Stomach (tissue), 19 donors: ENCODE measurements at places on chromosomes 3 and 15. TPM values are rescaled to one million over a fixed set of nuclear protein-coding genes. Genes with fewer than 3 reads are reported as not detected.

NEK11 gene
- total RNA-seq: 24.2 TPM

UBE2E2 gene
- 17.9 TPM for total RNA-seq

CLDN16 gene
- total RNA-seq: not detected

ATP2B2 gene
- total RNA-seq: not detected

GRCh38 chr15:42284551-42284950 lies 11.3 kb upstream of the TMEM87A start:
- H3K36me3 ChIP-seq: peaks cover 80% of the 10 kb centered on the region
- DNase-seq: no peak
- no peaks in the 10 kb centered on the region for H3K27me3 ChIP-seq

- H3K36me3 ChIP-seq: no peaks in the 10 kb centered on the region
- peaks cover 2% of the 10 kb centered on the region for H3K4me1 ChIP-seq
- no peak for DNase-seq
- no peaks in the 10 kb centered on the region for H3K27me3 ChIP-seq
- peak overlapping the region; percentile 7 for H3K27ac ChIP-seq
Measured at GRCh38 chr3:152213203-152213602, 55.5 kb upstream of the MBNL1 start.

DNA sequence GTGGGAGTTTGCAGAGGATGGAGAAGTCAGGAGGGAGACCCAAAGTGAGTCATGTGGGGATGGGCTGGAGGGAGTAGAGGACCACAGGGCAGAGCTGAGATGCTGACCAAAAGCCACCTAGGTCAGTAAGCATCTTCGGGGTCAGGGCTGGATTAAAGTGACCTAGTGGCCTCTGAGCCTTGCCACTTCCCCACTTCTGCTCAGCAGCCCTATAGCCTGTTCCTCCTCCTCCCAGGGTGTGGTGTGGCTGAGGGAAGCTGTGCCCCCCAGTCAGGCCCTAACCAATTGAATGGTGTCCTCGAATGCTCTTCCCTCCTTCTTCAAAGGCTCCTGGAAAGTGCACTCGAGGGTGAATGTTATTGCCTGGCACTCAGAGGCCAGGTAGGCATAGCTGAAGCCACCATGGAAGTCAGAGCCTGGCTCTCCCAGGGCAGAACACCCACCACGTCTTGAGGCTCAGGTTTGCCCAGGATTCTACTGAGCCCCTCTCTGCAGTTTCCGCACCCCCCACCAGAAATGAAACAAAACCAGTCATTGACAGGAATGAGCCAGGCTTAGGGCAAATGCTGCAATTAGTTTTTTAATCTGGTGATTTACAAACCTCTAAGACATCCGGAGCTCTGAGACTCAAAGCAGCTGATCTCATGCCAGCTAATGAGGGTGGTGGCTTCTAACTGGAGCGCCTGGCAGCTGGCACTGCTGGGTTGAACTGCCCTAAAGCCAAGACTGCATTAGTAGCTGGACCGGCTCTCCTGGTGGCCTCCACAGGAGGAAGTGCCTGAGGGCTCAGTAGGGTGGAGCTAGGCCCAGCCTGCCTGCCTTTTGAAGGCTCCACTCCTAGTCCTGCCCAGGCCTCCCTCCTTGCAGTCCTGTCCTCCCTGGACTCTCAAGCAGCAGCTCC lies 26.0 kb upstream of the VIPR1 start:
- DNase-seq: peak; percentile 86
- no peak overlapping the region for H3K4me3 ChIP-seq
- H3K36me3 ChIP-seq: no peaks in the 10 kb centered on the region
- peak overlapping the region; percentile 67 for H3K27ac ChIP-seq
- H3K27me3 ChIP-seq: no peaks in the 10 kb centered on the region

GRCh38 chr15:31456354-31457060 lies 129.9 kb downstream of the KLF13 start:
- no peaks in the 10 kb centered on the region for H3K27me3 ChIP-seq
- no peak overlapping the region for H3K4me3 ChIP-seq
- no peak overlapping the region for H3K27ac ChIP-seq
- H3K36me3 ChIP-seq: no peaks in the 10 kb centered on the region
- no peak for DNase-seq

- H3K4me1 ChIP-seq: no peaks in the 10 kb centered on the region
- no peak for DNase-seq
- H3K36me3 ChIP-seq: no peaks in the 10 kb centered on the region
Measured at GRCh38 chr15:75314552-75315290, 21.1 kb upstream of the COMMD4 start.

GRCh38 chr15:89533861-89534544 lies 37.6 kb upstream of the RHCG start:
- DNase-seq: no peak
- no peaks in the 10 kb centered on the region for H3K36me3 ChIP-seq
- H3K27ac ChIP-seq: no peak overlapping the region

DNA sequence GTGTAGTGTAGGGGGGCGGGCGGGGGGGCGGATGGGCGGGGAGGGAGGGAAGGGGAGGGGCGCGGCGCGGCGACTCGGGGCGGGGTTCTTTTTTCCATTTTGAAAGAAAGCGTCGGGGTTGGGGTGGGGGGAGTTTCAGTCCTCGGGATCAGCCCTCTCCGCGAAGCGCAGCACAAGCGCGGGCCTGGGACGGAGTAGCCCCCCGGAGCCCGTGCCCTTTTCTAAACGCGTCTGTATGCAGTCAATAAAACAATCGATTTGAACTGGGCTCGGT lies 6.1 kb downstream of the ISLR2 start:
- no peak overlapping the region for H3K27ac ChIP-seq
- no peak for DNase-seq
- H3K27me3 ChIP-seq: peaks cover 29% of the 10 kb centered on the region
- H3K4me3 ChIP-seq: peak overlapping the region; percentile 45
